ENCODE measurements at places on chromosomes 1 and 21. TPM values are rescaled to one million over a fixed set of nuclear protein-coding genes. Genes with fewer than 3 reads are reported as not detected.

The FAM151A gene
- not detected for total RNA-seq

The LEMD1 gene
- 3.8 TPM for total RNA-seq

The GREM2 gene
- total RNA-seq: not detected

The BEND5 gene
- not detected for total RNA-seq

The MFAP2 gene
- 0.08 TPM for total RNA-seq

The S100A8 gene
- total RNA-seq: not detected

The PROX1 gene
- total RNA-seq: 0.94 TPM

The KLHDC8A gene
- total RNA-seq: not detected

The S100A7A gene
- not detected for total RNA-seq

The VAV3 gene
- total RNA-seq: 0.03 TPM

The ADARB1 gene
- total RNA-seq: 5.0 TPM

The GJA9 gene
- not detected for total RNA-seq

The TTLL7 gene
- 2.8 TPM for total RNA-seq

The EXO1 gene
- total RNA-seq: 7.9 TPM

The FCGR2B gene
- total RNA-seq: not detected

The SAMD11 gene
- 0.10 TPM for total RNA-seq

The SLC1A7 gene
- 3.1 TPM for total RNA-seq

The TMEM52 gene
- 12.0 TPM for total RNA-seq

The ABCA4 gene
- not detected for total RNA-seq

The ERRFI1 gene
- 76.1 TPM for total RNA-seq

Data from HT-29 (cell line).